ENCODE measurements at places on chromosomes 3 and 15.

DNA sequence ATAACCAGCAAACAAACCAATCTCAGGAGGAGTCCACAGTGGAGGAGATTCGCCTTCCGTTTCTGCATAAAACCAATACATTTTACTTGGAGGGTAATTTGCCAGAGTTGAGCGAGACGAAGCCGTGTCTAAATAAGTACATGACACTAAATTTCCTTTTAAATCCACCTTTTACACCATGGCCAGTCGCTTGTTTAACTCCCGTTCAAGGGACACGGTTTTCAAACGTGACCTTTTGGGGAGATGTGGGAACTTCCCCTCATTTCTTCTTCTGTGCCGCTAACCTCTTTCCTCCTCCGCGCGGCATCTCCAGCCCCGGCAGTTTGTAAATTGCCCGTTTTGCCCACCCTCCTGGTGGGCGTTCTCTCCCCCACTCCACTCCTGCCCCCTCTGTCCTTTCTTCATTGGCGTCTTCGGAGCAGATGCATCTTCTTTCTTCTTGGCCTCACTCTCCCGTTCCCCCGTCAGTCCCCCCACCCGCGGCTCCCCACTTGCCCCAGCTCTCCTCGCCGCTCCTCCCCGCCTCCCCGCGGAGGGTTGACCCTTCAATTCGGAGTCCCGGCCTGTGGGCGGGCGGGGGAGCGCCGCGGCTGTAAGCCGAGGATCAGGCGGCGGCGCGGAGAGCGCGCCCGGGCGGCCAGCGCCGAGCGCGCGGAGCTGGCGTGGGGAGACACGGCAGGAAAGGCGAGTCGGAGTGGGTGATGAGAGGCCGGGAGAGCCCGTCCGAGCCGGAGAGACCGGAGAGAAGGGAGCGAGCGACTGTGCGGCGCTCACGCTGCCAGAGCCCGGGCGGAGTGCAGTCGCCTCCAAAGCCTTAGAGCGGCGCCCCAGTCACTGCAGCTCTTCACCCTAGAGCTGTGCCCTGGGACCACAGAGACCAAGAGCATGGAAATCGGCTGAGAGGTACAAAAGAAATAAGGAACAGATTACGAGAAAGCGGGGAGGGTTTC, at the start of gene NLGN1:
Gene NLGN1 (plus strand): TSS at position 584 of the 950 bp plus-strand sequence.
- DNase-seq: no peak

GRCh38 chr3:128066114-128066513, 13.9 kb downstream of the SEC61A1 start:
- no peak for DNase-seq

DNA sequence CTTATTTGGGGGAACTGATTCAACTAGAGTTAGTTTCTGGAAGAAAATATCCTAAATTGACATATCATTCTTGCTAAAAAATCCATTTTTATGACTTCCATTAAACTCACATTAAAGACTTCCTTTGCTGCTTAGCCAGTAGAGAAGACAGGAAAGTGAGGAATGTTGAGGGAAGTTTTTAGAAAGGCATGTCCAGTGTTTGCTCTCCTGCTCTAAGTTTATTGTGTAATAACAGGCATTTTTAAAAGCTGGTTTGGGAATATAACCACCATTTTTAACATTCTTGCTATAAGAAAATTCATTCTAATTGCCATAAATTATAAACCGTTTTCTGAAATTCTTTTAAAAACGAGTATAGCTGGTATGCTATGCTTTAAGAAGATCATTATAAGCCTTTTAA, 428.0 kb downstream of the RAP2B start:
- DNase-seq: no peak

GRCh38 chr15:80163217-80163616, 10.4 kb downstream of the FAH start:
- DNase-seq: no peak

- DNase-seq: no peak
These were observed 16.6 kb downstream of the MASP1 start for GRCh38 chr3:187274977-187275338.

- no peak for DNase-seq
These were observed 68.4 kb downstream of the HES1 start for GRCh38 chr3:194204042-194204987.

DNA sequence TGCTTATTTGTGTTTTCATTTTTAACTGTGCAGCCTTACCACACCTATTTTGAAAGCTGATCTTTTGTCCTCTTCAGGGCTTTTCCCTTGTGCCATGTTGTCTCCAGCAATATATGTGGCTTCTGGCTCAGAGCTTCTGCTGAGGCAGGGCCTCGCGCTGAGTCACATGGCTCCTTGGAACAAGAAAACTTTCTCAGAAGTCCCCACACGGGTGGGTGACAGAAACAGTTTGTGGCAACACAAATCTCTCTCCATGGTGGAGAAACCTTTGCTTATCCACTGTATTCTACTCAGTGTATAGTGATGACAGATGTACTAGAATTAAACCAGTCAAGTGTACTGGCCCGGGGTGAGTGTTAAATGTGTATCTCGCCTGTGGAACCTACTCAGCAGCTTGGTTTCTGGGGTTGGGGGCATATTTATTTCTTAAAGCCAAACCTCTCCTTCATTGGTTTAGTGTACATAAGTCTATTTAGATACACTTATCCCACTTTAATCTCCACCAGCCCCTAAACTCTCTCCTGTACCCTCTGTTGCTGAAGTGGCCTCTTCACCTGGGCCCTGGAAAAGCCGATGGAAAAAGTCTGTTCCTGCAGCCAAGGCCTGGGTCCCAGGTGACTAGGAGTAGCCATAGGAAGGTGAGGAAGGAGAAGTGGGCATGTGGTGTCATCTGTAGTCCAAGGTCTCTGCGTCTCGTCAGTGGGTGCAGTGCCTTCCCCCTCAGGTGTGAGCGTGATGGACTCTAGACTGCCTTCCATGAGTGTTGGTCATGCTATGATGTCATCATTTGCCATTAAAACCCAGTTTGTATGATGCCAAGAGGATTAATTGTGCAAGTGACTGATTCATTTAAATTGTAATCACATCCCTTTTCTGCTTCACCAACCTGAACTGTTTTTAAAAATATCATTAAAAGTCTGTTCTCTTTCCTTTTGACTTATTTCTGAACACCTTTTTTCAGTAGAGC, 3.2 kb upstream of the FBXL22 start:
- DNase-seq: no peak

DNA sequence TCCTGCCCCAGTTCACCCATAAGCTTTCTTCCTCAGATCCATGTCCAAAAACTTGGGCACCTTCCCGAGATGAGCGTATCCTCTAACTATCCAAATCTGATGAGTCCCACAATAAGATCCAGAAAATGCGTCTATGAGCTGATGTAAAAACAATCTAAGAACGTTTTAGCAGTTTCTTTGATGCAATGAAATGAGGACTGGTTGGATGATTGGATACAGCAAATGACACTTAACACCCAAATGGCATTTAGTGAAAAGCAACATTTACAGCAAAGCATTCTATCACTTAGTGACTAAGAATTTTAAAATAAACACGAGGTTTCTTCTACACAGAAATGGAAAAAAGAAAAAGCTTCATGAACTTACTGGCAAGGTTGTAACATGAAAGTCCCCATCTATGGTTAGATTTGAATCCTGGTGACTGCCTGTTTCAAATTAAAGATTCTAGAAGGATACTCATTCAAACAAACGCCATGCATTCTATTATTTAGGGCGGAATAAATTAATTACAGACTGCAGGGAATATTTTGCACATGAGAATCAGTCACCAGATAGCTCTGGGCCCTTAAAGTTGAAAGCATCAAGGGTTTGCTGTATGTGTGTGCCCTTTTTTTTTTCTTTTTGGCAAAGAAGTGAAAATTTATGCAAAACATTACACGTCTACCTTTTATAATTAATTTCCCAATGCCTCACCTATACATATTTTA, 598.6 kb downstream of the FOXP1 start:
- no peak for DNase-seq

DNA sequence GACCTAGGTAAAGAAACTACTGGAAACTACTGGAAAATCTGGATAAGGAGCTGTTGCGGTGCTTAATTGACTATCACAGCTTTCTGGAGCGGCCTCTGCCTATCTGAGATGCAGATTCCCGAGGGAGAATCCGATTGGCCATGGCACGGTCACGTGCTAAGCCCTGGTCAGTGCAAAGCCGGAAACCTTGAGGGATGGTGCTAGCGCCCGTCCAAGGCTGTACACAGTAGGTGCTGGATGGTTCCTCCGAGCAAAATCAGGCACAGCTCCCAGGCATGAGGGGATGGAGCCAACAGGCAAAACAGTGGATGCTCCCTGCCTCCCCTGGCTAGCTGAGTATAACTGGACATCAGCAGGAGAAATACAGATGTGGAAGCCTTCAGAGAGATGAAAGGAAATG, 238.7 kb upstream of the HES1 start:
- DNase-seq: no peak

GRCh38 chr15:60853109-60853508, 374.2 kb upstream of the ICE2 start:
- DNase-seq: no peak

DNA sequence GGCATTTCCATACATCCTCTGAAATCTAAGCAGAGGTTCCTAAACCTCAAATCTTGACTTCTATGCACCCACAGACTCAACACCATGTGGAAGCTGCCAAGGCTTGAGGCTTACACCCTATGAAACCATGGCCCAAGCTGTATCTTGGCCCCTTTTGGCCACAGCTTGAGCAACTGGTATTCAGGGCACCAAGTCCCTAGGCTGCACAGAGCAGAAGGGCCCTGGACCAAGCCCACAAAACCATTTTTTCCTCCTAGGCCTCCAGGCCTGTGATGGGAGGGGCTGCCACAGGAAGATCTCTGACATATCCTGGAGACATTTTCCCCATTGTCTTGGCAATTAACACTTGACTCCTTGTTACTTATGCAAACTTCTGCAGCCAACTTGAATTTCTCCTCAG, 54.4 kb upstream of the IL12A start:
- no peak for DNase-seq

Data from CD8-positive, alpha-beta memory T cell (primary cell).